ENCODE measurements at places on chromosomes 1 and 21.

DNA sequence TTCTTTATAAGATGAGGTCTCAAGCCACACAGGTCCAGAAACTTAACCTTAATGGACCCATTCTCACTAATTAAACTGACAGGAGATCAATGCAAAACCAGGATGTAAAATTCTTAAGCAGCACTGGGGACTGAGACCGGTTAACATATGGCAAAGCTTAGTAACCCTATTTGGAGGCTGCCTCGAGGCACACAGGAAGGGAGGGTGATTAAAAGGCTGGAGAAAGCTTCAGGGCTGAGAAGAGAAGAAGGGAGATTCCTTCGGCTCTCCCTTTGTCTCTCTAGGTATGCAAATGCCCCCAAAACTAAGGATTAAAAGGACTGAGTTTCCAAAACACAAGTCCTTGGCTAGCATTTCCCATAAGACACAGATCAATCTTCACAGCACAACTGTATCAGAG, 120.8 kb upstream of the DSCAM start:
- no peak for DNase-seq

DNA sequence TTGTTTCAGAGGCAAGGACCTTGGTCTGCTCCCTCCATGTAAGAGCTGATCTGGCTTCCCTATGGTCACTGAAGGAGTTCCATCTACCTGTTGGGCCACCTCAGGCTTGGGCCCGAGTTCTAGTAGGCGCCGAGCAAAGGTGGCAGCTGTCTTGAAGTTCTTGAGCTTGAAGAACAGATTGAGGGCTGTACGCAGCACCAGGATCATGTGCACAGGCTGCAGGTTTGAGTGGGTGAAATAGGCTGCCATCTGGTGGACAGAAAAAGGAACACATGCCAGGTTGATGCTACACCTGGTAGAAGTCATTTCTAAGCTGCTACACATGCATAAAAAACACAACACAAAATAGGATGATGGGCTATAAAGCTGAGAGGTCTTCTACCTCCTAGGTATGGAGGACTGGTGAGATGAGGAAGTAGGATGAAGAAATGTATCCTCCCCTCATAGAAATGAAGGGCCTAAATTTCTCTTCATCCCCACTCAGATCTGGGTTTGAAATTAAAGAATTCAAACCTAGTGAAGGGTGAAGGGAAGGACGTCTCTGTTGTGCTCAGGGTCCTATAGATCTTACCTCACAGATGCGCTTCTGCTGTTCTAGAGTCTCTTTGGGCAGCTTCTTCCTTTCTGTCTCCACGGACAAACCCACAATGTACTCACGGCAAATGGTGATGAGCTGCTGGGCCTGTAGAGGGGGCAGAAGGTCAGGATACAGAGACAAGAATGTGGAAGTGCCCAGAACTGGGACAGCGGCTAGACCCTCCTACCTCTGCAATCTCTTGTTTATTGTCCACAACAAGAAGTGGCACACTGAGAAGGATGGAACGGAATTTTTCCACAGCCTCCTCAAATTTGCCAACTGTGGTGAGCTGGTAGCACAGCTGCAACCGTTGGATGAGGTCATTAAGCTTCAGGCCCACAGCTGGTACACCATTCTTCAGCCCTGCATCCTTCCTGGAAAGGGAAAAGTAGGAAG, 6.6 kb upstream of the PEX19 start:
- peak; percentile 68 for DNase-seq

GRCh38 chr1:112026016-112026415, 36.5 kb upstream of the KCND3 start:
- DNase-seq, result no peak

- no peak for DNase-seq
Measured at GRCh38 chr1:183998045-183998444, 39.5 kb downstream of the COLGALT2 start.

DNA sequence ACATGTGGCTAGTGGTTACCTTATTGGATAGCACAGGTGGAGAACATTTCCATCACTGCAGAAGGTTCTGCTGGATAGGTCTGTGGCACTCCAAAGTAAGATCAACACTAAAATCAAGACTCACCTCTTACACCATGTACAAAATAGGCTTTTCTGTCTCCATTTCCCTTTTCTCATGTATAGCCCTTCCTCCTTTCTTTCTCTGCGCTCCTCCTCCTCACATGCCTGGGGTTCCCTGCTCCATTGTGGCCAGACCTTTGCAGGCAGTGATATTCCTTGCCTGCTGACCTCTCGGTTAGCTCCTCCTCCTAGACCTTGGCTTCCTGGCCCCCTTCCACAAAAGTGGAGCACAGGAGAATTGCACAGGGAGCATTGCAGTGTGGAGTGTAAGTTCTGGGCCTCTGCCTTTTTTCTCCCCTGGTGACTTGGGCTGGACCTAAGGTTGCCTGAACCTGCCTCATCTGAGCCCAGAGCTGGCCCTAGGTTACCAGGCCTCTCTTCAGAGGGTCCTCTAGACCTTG, 33.2 kb upstream of the RBM15 start:
- no peak for DNase-seq

DNA sequence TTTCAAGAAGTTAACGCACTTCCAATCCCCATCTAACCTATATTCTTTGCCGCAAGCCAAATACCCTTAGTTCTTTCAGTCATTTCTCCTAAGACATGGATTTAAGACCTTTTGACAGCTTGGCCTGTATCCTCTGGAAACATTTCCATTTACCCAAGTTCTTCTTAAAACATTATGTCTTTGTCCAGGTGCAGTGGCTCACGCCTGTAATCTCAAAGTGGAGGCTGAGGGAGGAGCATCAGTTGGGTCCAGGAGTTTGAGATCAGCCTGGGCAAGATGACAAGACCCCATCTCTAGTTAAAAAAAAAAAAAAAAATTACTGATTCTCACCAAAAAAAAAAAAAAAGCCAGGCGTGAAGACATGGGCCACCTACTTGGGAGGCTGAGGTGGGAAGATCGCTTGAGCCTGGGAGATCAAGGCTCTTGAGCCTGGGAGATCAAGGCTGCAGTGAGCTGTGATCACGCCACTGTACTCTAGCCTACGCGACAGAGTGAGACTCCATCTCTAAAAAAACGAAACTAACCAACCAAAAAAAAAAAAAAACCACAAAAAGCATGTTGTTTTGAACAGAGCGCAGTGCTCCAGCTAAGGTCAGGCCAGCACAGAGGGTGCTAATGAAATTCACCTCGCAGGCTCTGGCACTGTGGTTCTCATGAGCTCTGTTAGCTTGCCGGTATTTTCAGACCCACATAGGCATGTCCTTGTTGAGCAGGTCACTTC, 36.0 kb downstream of the NUAK2 start:
- peak; percentile 59 for DNase-seq

DNA sequence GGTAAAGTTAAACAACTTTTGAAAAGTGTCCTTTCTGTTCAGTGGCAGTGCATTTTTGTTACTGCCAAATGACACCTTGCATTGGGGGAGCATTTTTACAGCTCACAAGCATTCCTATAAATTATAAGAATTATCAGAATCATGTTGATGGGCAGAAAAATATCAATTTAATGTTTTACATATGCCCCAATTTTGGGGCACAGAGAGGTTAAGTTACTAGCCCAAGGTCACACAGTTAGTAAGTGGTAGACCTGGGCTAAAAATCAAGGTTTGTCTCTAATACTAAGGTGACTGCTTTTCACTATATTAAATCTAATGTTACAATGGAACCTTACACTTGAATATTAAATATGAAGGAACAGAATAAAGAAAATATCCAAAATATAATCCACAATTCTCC, 180.1 kb upstream of the IVNS1ABP start:
- DNase-seq, result no peak

DNA sequence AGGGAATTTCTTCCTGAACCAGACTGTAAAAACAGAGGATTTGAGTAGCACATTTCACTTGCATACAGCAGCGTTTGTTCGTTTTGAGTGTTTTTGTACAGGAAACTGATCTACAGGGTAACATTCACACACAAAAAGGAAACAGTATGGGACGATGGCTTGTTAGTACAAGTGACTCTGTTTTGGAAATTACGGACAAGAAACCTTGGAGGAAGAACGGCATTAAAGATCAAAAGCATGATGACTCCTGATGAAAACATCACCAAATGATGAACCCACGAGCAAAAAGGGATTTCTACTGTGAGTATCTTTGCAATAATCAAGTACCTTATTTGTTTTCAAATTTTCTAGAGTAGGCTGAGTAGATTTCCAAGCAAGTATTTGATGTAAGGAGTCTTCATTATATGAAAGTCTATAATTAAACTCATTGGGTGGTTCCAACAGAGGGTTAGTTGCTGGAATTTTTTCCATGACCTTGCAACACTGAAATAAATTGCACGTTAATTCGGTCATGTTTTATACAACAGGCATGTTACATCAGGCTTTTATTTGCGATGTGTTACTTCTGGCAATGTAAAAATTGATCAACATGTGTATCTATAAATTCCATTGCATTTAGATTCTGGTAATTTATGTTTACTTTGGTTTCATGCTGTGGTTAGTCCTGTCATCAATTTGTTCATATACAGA, 76.7 kb upstream of the KCNK2 start:
- DNase-seq, result no peak

GRCh38 chr21:45873866-45874265, 107.7 kb upstream of the COL6A1 start:
- no peak for DNase-seq

- DNase-seq, result no peak
Measured at GRCh38 chr1:245338485-245338877, 183.7 kb downstream of the KIF26B start.

- DNase-seq, result peak; percentile 29
Measured at GRCh38 chr1:1080122-1080757, 6.1 kb upstream of the RNF223 start.

DNA sequence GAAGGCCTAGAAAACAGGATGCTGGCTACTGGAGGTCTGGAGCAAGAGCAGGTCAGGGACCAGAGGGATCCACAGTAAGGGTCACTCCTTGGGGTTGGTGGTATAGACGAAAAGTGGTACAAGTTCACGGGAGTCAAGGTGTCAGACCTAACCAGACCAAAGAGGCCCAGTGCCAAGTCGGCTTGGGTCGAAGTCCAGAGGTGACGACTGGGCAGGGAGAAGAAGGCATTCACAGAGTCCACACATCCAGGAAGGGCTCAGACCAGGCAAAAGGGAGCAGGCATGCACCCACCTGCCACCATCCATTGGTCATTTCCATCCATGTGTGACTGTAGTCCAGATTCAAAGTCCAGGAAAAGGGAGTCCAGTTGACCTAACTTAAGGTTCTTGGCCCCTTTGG, 27.1 kb upstream of the SYT6 start:
- no peak for DNase-seq

DNA sequence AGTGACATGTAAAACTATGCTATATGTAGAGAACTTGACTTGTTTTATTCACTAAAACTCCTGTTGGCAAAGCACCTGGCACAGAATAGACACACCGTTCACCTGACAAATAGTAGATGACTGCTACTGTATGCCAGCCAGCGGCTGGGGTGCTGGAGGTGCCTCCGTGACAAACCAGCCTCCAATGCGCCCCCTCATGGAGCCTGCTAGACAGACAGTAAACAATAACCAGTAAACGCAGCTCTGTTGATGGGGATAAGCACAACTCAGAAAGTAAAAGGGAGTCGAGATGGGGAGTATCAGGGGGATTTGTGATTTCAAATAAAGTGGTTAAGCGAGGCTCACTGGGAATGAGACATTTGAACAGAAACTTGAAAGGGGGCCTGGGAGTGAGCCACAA, 107.2 kb downstream of the PRDM2 start:
- DNase-seq, result no peak

All from stimulated activated CD4-positive, alpha-beta T cell treated with anti-CD3 and anti-CD28 coated beads, Interleukin-2, amount 100 ng/mL, for 24 hours (primary cell).